IPS-NIHi11 (cell line): ENCODE measurements at places on chromosomes 5 and 9.

GRCh38 chr5:151598984-151599383, 7.9 kb upstream of the FAT2 start:
- DNase-seq = no peak

DNA sequence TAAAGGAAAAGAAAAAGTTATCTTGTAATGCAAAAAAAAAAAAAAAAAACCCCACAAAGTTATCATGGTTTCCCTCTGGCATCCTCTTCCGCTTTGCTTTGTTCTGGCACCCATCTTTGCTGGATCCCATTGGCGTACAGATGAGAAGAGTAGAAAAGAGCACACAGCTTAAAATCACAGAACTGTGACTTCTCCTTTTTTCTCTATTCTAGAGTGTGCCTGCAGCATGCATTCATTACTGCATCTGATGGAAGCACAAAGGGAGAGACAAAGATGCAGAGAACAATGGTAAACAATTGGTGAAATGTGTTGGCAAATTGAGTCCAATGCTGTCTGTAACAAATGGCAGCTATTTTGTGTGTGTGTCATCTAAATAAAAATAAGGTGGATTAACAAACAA, 440.8 kb upstream of the PIK3R1 start:
- no peak for DNase-seq

- DNase-seq = no peak
Measured at GRCh38 chr5:142644640-142645361, 41.1 kb downstream of the FGF1 start.

DNA sequence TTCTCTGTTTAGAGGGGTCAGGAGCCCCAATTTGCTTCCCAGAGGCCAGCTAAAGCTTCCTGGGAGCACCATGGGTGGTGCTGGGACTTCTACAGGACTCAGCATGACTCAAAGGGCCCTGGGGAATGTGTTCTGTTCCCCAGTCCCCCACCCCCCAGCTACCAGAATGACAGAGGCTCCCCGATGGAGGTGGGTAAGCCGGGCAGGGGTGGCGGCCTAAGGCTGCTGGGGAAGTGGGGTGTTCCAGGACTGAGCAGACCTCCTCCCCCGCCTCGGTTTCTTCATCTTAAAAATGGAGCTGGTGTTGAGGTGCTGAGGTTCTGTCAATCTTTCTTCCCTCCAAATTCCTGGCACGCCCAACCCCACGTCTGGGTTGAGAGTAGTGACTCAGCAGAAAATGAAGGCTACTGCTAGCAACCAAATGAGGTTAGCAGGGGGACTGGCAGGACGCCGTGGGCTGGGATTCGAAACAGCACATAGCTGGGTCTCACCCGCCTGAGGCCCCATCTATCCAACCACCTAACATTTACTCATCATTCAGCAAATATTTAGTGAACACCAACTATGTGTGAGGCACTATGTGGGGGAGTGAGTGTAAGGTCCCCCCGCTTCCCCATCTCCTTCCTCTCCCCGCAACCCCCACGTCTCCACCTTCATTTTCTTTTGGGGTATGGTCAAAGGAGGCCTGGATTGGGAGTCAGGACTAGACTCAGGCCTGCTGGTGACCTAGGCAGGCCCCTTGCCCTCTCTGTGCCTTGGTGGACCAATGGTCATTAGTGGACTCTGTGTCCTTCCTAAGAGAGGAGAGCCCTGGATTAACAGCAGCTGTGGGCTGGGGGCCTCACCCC, 50.2 kb downstream of the C9orf50 start:
- peak; percentile 46 for DNase-seq

- no peak for DNase-seq
Measured at GRCh38 chr5:176996780-176997179, 9.8 kb downstream of the UIMC1 start.

- peak; percentile 66 for DNase-seq
Measured at GRCh38 chr9:69122082-69122548, 52.0 kb upstream of the TJP2 start.
